ENCODE measurements at places on chromosomes 7 and 10.
A peak's percentile ranks its signal among the peaks of the same experiment; 100 is the strongest.

DNA sequence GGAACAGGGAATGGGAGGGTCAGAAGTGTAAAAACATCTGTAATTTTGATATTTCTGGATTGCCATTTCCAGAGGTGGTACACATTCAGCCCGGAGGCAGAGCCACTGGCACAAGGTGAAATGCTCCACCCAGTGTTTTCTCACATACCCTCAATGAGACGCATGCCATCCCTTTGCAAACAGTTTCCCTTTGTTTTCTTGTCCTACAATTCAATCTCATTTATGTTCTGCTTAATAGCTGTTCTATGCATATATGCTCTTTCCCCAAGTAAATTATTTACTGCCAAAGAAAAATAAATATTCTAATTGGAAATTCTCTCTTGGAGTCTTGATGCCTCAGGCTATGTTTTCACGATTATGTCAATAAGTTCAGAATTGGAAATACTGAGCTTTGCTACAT is 369.7 kb upstream of the AKR1E2 start:
- no peaks in the 10 kb centered on the region for H3K27me3 ChIP-seq
- H3K4me1 ChIP-seq: no peaks in the 10 kb centered on the region
- no peaks in the 10 kb centered on the region for H3K36me3 ChIP-seq
- H3K4me3 ChIP-seq: no peak overlapping the region
- DNase-seq: no peak

- H3K4me3 ChIP-seq: no peak overlapping the region
- no peak overlapping the region for H3K27ac ChIP-seq
- no peaks in the 10 kb centered on the region for H3K27me3 ChIP-seq
- peaks cover 66% of the 10 kb centered on the region for H3K36me3 ChIP-seq
- DNase-seq: no peak
Measured at GRCh38 chr7:151371266-151371665, 29.7 kb downstream of the NUB1 start.

- H3K36me3 ChIP-seq: no peaks in the 10 kb centered on the region
- peaks cover 10% of the 10 kb centered on the region for H3K27me3 ChIP-seq
- no peak overlapping the region for H3K27ac ChIP-seq
- no peaks in the 10 kb centered on the region for H3K4me1 ChIP-seq
Measured at GRCh38 chr10:100622946-100623345, 87.2 kb downstream of the HIF1AN start.

DNA sequence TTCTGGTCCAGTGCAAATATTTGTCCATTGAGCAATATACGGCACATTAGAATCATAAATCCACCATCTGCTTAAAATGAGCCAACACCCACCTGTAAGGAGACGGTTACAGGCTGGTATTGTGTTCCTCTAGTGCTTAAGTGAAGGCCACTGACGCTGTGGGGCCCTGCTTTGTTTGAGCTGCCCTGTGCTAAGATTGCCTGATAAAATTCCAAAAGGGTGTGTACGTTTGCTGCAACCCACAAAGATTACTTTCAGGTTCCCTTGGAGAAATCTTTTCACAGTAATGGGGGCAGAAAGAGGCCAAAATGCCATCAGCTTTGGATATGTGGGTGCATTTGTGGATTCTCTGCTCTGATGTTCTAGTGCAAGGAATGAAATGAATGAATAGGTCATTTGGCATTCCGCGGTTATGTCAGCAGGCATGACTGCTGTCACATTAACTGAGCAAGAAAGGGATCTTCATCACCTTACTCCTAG is 34.4 kb downstream of the AGR3 start:
- no peaks in the 10 kb centered on the region for H3K36me3 ChIP-seq
- H3K4me3 ChIP-seq: no peak overlapping the region
- H3K27ac ChIP-seq: no peak overlapping the region
- DNase-seq: no peak

GRCh38 chr7:82548141-82548688 is 104.6 kb upstream of the CACNA2D1 start:
- H3K27ac ChIP-seq: no peak overlapping the region
- H3K27me3 ChIP-seq: no peaks in the 10 kb centered on the region
- DNase-seq: no peak
- no peaks in the 10 kb centered on the region for H3K4me1 ChIP-seq
- H3K4me3 ChIP-seq: no peak overlapping the region

DNA sequence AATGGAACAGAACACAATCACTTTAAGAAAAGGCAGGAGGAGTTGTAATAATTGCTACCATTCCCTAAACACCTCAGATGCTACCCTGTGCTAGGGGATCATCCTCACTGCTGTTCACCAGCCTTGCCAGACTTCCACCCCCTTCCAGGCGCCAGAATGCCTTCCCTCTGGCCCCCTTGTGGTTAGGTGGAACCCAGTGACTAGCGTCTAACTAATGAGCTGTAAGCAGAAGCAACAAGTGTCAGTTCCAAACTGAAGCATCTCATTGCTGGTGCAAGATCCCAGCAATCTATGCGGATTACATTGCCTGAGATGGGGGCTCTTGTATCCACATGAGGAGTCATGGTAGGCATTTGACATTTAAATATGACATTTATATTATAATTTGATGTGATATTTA is 86.6 kb downstream of the FRMD4A start:
- H3K4me1 ChIP-seq: no peaks in the 10 kb centered on the region
- H3K27ac ChIP-seq: no peak overlapping the region
- H3K36me3 ChIP-seq: no peaks in the 10 kb centered on the region
- no peaks in the 10 kb centered on the region for H3K27me3 ChIP-seq
- H3K4me3 ChIP-seq: no peak overlapping the region

- H3K4me3 ChIP-seq: no peak overlapping the region
- no peaks in the 10 kb centered on the region for H3K36me3 ChIP-seq
- no peaks in the 10 kb centered on the region for H3K27me3 ChIP-seq
- no peaks in the 10 kb centered on the region for H3K4me1 ChIP-seq
- DNase-seq: no peak
Measured at GRCh38 chr7:155418941-155419755, 38.8 kb upstream of the EN2 start.

DNA sequence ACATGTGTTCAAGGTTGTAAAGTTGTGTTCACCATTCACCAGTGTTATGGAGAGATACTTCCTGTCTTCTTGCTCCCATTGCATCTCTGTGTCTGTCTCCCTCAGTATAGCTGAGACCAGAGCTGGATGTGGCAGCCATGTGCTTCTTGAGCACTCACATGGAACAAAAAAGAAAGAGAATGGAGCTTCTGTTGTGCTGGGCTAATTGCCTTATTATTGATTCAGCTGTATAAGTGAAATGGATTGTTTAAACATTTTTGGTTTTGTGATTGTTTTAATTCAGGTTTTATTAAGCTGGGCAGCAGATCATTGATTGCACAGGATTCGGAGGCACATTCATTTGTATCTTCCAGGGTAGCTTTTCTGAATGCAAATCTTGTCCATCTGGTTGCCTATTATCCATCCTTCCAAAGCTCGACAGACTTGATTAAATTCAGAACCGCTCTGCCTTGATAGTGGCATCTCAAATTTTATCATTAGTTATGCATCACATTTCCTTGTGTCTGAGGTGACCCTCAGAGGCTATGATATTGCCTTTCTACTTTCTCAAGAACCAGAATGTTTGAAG is 119.9 kb downstream of the CCNY start:
- no peak overlapping the region for H3K27ac ChIP-seq
- DNase-seq: no peak
- no peak overlapping the region for H3K4me3 ChIP-seq
- peaks cover 17% of the 10 kb centered on the region for H3K4me1 ChIP-seq
- H3K36me3 ChIP-seq: no peaks in the 10 kb centered on the region
- no peaks in the 10 kb centered on the region for H3K27me3 ChIP-seq

- H3K4me1 ChIP-seq: peaks cover 32% of the 10 kb centered on the region
- no peaks in the 10 kb centered on the region for H3K27me3 ChIP-seq
- H3K4me3 ChIP-seq: no peak overlapping the region
- H3K36me3 ChIP-seq: peaks cover 6% of the 10 kb centered on the region
- H3K27ac ChIP-seq: peak overlapping the region; percentile 18
Measured at GRCh38 chr7:48085942-48086341, 3.1 kb upstream of the UPP1 start.

DNA sequence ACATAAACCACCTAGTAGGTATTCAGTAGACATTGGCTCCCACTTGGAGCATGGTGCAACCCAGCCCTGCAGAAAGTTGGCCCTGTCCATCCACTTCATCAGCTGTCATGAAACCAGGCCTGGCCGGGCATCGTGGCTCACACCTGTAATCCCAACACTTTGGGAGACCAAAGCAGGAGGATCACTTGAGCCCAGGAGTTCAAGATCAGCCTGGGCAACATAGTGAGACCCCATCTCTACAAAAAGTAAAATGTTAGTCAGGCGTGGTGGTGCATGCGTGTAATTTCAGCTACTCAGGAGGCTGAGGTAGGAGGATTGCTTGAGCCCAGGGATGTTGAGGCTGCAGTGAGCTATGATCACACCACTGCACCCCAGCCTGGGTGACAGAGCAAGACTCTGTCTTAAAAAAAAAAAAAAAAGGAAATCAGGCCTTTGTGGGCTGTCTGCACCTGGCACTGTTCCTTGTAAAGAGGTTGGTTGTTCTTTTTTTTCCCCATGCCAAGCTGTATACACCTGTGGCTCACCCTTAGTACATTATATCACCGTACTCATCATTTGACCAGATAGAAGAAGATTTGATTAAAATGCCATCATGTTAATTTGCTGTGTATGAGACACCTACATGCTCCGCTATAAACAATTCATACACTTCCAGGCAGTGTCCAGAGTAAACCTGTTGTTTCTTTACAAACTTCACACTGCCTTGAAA is 45.4 kb upstream of the GRID1 start:
- H3K4me1 ChIP-seq: peaks cover 48% of the 10 kb centered on the region
- peak overlapping the region; percentile 8 for H3K4me3 ChIP-seq
- no peak for DNase-seq
- no peaks in the 10 kb centered on the region for H3K27me3 ChIP-seq
- peak overlapping the region; percentile 42 for H3K27ac ChIP-seq
- H3K36me3 ChIP-seq: no peaks in the 10 kb centered on the region

- H3K27ac ChIP-seq: no peak overlapping the region
- no peak overlapping the region for H3K4me3 ChIP-seq
- no peaks in the 10 kb centered on the region for H3K27me3 ChIP-seq
Measured at GRCh38 chr10:7738536-7739407, 35.7 kb downstream of the ITIH2 start.

- H3K27ac ChIP-seq: no peak overlapping the region
- no peak for DNase-seq
- no peaks in the 10 kb centered on the region for H3K27me3 ChIP-seq
- H3K4me1 ChIP-seq: no peaks in the 10 kb centered on the region
- no peak overlapping the region for H3K4me3 ChIP-seq
Measured at GRCh38 chr10:27433976-27434375, 70.1 kb upstream of the RAB18 start.

GRCh38 chr7:48634116-48634632 is 290.2 kb upstream of the CDC14C start:
- H3K36me3 ChIP-seq: no peaks in the 10 kb centered on the region
- no peaks in the 10 kb centered on the region for H3K27me3 ChIP-seq
- DNase-seq: no peak
- no peak overlapping the region for H3K4me3 ChIP-seq
- H3K27ac ChIP-seq: no peak overlapping the region
- H3K4me1 ChIP-seq: no peaks in the 10 kb centered on the region

- no peak overlapping the region for H3K4me3 ChIP-seq
- H3K27ac ChIP-seq: no peak overlapping the region
- no peak for DNase-seq
- H3K27me3 ChIP-seq: no peaks in the 10 kb centered on the region
- H3K4me1 ChIP-seq: peaks cover 4% of the 10 kb centered on the region
Measured at GRCh38 chr7:148572067-148572522, 18.5 kb upstream of the C7orf33 start.

- no peak for DNase-seq
- H3K27ac ChIP-seq: no peak overlapping the region
- no peaks in the 10 kb centered on the region for H3K4me1 ChIP-seq
- H3K27me3 ChIP-seq: no peaks in the 10 kb centered on the region
- H3K4me3 ChIP-seq: no peak overlapping the region
Measured at GRCh38 chr10:76329891-76330575, 898.6 kb downstream of the LRMDA start.

DNA sequence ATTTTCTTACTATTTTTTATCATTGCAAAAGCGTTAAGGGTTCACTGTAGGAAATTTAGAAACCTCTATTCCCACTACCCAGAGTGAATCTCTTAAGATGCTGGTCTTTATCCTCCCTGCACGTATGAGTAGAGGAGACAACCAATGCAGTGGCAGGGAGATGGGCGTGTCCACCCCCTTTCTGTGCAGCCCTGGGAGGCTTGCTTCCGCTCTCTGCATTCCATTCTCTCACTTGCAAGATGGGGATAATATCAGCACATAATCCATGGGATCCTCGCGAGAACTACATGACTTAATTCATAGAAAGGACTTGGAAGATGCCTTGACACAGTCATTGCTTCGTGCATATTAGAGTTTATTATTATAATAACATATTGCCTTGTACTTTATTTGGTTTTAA is 196.2 kb downstream of the KLF6 start:
- DNase-seq: no peak
- H3K36me3 ChIP-seq: no peaks in the 10 kb centered on the region
- H3K4me1 ChIP-seq: no peaks in the 10 kb centered on the region
- H3K27ac ChIP-seq: no peak overlapping the region
- H3K4me3 ChIP-seq: no peak overlapping the region

- no peaks in the 10 kb centered on the region for H3K36me3 ChIP-seq
- H3K27me3 ChIP-seq: no peaks in the 10 kb centered on the region
- H3K27ac ChIP-seq: no peak overlapping the region
- no peak for DNase-seq
- no peaks in the 10 kb centered on the region for H3K4me1 ChIP-seq
- no peak overlapping the region for H3K4me3 ChIP-seq
Measured at GRCh38 chr7:96084881-96085553, 236.9 kb downstream of the SLC25A13 start.

- no peak for DNase-seq
- no peak overlapping the region for H3K27ac ChIP-seq
- no peak overlapping the region for H3K4me3 ChIP-seq
- H3K4me1 ChIP-seq: no peaks in the 10 kb centered on the region
- no peaks in the 10 kb centered on the region for H3K36me3 ChIP-seq
Measured at GRCh38 chr7:71735961-71736556, 604.1 kb downstream of the GALNT17 start.

DNA sequence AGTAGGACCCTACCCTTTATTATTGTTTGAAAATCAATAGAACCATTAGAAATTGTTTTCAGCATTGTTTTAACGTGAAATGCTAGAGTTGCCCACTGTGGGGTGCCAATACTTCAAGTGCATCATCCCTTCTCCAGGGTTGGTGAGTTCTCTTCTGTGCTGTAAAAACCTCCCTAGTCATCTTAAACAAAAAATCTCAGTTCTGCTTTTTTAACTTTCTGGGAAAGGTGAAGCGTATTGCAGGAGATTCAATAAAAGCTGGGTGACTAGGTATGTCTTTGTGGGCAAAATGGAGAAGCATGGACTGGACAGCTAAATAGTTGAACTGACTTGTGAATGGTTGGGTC is 699.1 kb downstream of the SUGCT start:
- H3K27me3 ChIP-seq: no peaks in the 10 kb centered on the region
- no peaks in the 10 kb centered on the region for H3K36me3 ChIP-seq
- no peaks in the 10 kb centered on the region for H3K4me1 ChIP-seq
- H3K4me3 ChIP-seq: no peak overlapping the region
- no peak overlapping the region for H3K27ac ChIP-seq

GRCh38 chr10:89250865-89251408 is 638 bp downstream of the LIPA start:
- peak; percentile 8 for DNase-seq
- peak overlapping the region; percentile 80 for H3K4me3 ChIP-seq
- H3K27ac ChIP-seq: peak overlapping the region; percentile 76
- H3K4me1 ChIP-seq: peaks cover 9% of the 10 kb centered on the region

GRCh38 chr7:8134089-8134733 is 127.8 kb downstream of the ICA1 start:
- peak overlapping the region; percentile 47 for H3K27ac ChIP-seq
- H3K4me3 ChIP-seq: peak overlapping the region; percentile 7
- H3K36me3 ChIP-seq: no peaks in the 10 kb centered on the region
- DNase-seq: peak; percentile 48
- H3K27me3 ChIP-seq: no peaks in the 10 kb centered on the region
